ENCODE measurements at places on chromosomes 1 and 21.

- no peak for DNase-seq
Measured at GRCh38 chr1:179047636-179047997, 21.9 kb downstream of the FAM20B start.

DNA sequence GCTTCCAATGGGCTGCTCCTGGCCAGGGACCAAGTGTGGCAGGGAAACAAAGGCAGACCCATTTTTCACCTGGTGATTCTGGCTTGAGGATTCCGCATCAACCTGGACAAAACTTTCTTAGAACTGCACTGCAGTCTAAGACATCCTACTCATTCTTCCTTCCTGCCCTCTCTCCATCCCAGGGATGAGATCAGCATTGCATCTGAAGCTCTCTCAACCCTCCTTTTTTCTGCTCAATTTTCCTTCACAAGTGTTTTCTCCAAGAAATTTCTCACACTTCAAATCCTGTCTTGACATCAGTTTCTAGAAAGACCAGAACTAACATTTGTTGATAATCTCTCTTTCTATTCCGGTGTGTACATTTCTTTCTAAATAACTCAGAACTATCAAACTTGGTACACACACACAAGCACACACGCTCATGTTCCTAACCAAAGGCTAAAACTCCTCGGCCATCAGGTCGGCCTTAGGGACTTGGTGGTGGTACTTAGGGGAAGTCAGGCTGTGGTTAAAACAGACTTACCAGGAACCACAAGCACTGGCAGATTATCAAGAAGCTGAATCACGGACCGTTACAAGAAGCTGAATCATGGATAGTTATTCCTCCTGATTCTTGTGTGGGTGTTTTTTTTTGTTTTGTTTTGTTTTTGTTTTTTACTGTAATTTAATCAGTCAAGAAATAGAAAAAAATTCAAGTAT, 21.0 kb upstream of the CXADR start:
- DNase-seq = peak; percentile 60

DNA sequence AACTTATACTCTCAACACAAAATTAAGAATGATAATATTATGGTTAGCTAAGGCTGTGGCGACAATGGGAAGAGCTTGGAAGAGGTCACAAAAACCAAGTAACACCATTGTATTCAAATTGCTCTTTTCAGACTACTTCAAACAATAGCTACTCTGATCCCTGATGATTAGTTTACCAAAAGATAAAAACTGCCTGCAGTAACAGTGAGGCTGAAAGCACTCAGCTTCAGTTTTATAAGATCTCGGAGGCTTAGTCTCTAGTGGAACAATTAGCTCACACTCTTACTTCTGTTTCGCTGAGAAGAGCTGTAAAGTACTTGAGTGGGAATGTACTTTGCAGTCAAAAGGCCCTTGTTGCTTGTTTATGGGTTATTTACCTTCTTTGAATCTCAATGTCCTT, 278.5 kb downstream of the LRRC7 start:
- no peak for DNase-seq

- no peak for DNase-seq
Measured at GRCh38 chr1:233656032-233656635, 42.2 kb downstream of the KCNK1 start.

DNA sequence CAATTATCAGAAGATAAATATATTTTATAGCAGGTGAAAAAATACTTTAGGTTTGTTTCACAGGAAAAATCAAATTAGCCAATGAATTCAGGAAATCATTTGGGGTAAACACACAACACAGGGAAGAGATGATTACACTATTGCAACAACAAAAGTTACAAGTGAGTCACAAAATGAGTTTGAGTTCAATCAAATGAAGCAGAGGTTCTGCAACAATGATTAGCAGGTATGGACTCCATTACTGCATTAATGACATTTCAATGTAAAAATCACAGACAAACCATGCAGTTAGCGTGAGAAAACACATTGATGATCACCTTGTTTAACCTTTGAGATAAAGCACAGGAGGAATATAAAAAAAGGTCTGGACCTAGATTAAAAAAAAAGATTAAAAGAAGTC, 9.7 kb downstream of the ADGRL4 start:
- DNase-seq = no peak

DNA sequence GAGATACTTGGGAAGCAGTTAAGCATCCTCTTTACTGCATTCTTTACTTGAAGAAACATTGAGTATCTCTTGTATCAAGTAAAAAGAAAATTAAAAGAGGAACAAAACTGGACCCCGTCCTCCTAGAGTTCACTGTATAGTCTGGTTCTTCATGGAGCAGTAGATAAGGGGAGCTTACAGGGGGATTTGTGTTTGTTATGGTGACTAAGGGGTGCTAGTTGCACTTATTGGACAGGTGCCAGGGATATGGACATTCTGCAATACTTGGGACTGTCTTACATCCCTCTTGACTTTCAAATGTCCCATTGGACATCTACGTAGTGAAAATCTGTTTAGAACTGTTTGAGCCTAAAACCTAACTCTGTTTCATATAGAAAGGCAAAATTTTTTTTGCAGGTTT, 67.2 kb downstream of the ALG14 start:
- DNase-seq = no peak

DNA sequence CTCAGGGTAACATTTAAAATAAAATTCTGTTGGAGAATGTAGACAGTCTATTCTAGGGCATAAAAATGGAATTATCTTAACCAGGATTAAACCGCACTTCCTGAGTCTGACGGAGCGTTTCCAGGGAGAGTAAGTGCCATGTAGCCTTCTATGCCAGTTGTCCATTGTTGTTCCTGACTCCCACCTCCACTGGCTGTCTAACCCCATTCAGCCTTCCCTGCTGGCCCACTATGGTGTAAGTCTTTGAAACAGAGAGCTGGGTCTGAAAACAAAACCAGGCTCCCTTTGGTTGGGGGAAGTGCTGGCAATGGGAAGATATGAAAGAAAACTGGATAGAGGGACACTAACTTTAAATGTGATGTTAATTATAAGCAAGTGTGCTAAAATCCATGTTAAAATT, 71.2 kb upstream of the CNN3 start:
- DNase-seq = no peak

GRCh38 chr1:78691995-78692747, 42.5 kb downstream of the IFI44 start:
- no peak for DNase-seq
